ENCODE measurements at places on chromosomes 13 and 19. TPM values are rescaled to one million over a fixed set of nuclear protein-coding genes. Genes with fewer than 3 reads are reported as not detected.

- DNase-seq, result no peak
Measured at GRCh38 chr19:38617283-38617763, 430 bp downstream of the MAP4K1 start.

GRCh38 chr19:17020385-17020784 lies 6.2 kb downstream of the CPAMD8 start:
- no peak for DNase-seq

- DNase-seq, result no peak
Measured at GRCh38 chr19:7489609-7490044, 792 bp upstream of the PEX11G start.

DNA sequence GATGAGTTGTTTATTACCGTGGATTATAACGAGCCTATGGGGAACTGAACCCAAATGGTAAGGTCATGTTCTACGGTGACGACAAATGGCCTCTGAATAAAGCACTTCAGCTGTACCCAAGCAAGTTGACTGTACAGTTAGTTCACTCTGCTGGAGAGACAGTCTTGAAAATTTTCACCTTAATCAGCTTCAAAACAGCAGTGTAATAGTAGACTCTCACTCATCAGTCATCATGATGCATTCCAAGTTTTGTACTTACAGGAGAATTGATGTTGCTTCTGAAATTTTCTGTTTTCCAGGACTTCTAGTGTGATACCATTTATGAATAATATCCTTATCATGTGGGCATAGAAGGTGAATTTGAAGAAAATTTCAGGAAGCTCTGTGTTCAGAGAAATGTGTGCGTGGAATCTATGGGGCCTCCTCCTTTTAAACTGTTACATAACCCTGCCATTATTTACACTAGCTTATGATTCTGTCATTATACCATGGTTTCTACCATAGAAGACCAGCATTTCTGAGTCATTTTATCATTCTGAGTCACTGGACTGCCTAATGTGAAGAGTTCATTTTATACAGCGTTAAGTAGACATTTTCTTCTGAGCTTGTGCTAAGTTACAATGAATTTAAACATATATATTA lies 96.9 kb downstream of the WDFY2 start:
- DNase-seq, result no peak

SIAH3 gene
- not detected for total RNA-seq
